ENCODE measurements at places on chromosomes 2 and 18.

DNA sequence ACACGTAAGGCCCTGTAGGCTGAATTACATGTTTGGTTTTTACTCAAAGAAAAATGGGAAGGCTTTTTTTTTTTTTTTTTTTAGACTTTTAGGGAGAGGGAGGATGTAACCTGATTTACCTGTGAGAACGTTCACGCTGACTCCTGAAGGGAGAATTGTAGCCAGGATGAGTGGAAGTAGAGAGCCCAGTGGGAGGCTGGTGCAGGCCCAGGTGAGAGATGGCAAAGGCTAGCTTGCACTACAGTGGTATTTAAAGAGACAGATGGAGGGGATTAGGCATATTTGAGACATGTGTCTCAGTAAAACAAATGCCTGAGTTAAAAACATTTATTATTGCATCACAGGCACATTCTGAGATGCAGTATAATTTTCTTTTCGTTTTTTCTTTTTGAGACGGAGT is 107.9 kb downstream of the CCDC85A start:
- DNase-seq, result no peak

GRCh38 chr18:73331212-73331772 is 463.5 kb upstream of the NETO1 start:
- DNase-seq, result no peak

GRCh38 chr2:150110548-150110947 is 376.9 kb downstream of the RND3 start:
- DNase-seq, result no peak

DNA sequence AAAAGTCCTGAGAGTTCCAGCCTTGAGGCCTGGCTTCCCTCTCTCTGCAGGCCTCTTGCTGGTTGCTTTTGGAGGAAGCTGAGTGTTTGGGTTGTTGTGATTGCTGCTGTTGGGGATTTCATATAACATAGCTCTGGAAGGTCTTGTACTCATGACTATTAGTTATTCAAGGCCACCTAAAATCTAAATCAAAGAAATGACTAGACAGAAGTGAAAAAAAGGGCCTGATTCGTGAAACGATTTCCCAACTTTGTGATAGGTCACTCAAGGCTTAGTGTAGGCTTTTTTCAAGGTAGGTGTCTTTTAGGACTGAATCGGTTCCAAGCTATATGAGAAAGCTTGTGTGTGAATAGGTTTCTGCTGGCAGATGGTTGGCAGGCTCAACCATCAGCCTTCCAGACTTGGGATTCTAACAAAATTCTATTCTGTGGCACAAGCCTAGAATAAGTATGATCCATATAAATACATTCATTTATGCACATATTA is 164.4 kb downstream of the FMNL2 start:
- no peak for DNase-seq

DNA sequence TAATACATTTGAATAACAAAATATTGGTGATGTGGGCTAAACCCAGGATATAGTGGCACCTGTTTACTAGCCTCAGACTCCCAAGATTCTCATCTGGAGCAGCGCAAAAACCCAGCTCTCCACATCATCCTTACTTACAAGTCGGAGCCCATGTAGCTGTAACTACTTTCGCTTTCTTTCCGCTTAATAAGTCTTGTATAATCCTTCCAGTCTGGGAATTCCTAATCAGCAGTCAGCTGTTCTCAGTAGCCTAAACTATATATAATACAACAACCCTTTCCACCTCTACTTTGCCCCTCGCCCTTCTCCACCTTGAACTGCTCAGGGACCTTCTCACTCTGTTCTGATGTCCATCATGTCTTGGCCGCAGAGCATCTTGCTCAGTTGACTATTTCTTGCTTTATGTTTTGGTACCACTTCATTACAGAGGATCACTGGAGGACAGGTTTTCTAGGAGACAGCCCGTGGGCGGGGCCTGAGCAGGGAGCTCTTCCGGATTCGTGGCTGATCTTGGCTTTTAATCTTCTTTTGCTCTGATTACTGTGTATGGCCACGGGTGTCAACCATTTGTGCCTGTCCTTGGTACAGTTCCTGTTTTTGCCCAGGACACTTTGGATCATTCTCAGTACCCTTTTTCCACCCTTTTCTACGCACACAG is 119.9 kb upstream of the SERTAD2 start:
- no peak for DNase-seq

- DNase-seq, result no peak
Observed at GRCh38 chr18:63878343-63878742, 9.2 kb upstream of the SERPINB2 start.

DNA sequence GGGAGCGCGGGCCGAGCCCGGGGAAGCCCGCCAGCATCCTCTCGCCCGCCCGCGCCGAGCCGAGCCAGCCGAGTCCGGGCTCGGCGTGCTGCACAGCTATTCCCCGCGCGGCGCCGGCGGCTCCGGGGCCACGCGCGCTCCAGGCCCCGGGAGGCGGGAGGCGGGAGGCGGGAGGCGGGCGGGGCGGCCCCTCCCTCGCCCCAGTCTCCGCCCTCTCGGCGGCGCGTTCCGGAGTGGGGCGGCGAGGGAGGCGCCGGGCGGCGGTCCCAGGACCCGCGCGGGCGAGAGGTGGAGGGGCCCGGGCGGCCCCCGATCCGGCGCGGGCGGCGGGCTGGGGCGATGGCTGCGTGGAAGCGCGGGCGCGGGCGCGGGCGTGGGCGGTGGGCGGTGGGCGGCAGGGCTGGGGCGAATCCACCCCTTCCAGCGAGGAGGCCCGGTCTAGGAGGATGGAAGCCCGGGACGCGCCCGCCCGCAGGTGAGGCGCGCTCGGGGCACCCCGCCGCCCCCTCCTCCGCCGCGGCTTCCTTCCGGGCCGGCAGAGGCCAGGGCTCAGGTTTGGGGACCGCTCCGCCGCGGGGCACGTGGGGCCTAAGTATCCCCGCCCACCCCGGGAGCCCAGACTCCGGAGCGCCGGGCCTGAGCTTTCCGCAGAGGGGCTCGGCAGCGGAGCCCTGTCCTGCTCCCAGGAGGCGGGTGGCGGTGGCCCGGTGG is at the start of gene ADCY3:
Gene ADCY3, minus strand, starts transcription at position 140 of the 711 bp plus-strand sequence. CDS start 1,250 bp downstream, outside the sequence.
- peak; percentile 27 for DNase-seq

- no peak for DNase-seq
Observed at GRCh38 chr2:239331560-239331959, 69.3 kb downstream of the HDAC4 start.

GRCh38 chr18:51867767-51868166 is 472.2 kb upstream of the DCC start:
- DNase-seq, result no peak

- DNase-seq, result no peak
Observed at GRCh38 chr2:190051223-190051622, 11.3 kb downstream of the MSTN start.

DNA sequence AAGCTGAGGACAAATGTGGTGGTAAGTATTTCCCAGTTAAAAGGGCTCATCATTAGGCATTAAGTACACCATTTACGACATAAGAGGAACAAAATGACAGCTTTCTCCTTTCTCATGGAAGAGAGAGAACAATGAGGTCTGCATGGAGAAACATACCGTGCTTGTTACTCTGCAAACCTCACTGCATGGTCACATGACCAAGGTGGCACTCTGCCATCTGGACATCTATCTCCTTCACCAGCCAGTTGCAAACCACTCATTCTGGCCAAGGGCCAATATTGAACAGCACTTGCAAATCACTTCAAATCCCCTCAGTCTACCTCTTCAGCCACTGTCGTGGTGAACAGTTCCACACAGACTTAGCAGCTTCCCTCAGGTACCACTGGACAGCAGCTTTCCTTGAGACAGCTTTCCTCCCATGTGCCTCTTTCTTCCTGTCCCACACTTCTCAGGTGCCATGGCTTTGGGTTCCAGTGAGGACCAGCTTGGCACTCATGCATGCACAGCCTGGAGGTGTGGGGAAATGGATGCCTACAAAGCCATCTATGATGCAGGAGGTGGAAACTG is 29.5 kb upstream of the DPP4 start:
- DNase-seq, result no peak

- DNase-seq, result peak; percentile 52
Observed at GRCh38 chr2:184598316-184599053, at the start of gene ZNF804A. ZNF804A (plus strand) TSS chr2:184598529; CDS start chr2:184598960, 431 bp downstream.

- no peak for DNase-seq
Observed at GRCh38 chr2:85648619-85649018, 19.4 kb downstream of the SFTPB start.

GRCh38 chr2:231394211-231395141 is 1.0 kb upstream of the B3GNT7 start:
- no peak for DNase-seq

GRCh38 chr2:208031608-208032019 is 6.3 kb upstream of the PLEKHM3 start:
- DNase-seq, result no peak

- DNase-seq, result no peak
Observed at GRCh38 chr2:177165721-177166711, 46.6 kb upstream of the HNRNPA3 start.

DNA sequence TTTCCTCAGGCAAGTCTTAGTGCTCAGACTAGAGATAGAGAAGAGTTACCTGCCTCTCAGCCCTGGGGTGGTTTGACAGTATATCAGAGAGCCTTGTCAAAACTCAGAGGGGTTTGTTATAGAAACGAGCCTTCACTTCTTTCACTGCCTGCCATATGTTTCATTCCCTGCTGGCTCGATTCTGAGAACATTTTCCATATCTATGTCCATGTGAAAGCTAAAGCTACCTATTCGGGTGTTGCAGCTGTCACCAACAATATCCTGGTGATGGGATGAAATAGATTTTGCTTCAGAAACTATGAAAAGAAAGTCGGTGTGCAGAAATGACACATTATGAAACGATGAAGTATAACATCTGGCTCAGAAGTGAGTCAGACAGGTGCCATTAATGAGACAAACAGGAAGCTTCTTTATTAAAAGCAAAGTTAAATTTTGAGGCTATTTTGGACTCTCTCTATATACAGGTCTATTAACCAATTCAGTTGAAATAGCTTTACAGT is 56.1 kb upstream of the TANK start:
- DNase-seq, result no peak

- DNase-seq, result no peak
Observed at GRCh38 chr2:120301284-120301683, 44.7 kb upstream of the INHBB start.

GRCh38 chr2:45699032-45699658 is 47.7 kb downstream of the PRKCE start:
- peak; percentile 61 for DNase-seq

DNA sequence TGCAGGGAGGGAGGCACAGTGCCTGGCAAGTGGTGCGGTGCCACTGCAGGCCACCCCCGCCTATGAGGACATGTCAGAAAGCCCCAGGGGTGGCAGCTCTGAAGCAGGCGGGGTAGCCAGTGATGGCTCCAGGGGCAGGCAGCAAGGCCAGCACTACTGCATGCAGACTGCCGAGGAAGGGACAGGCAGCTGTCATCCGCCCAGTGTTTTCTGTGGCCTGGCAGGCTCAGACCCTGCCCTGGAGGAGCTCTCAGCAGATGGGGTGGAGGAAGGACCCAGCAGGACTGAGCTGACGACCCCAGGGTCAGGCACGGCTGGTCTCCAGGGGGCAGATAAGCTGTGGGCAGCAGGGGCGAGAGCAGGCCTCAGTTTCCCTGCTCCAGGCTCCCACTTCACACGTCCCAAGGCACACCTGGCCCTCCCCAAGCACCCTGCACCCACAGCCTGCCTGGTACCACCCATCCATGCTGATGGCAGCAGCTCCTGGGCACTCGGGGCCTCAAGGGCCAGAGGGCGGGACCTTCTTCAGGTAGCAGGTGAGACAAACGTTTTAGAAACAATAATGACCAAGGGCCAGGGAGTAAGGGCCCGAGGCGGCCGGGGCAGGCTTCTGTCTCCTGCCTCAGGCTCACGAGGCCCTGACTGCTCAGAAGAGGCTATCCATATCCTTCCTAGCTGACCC is 48.5 kb downstream of the HS6ST1 start:
- DNase-seq, result no peak

DNA sequence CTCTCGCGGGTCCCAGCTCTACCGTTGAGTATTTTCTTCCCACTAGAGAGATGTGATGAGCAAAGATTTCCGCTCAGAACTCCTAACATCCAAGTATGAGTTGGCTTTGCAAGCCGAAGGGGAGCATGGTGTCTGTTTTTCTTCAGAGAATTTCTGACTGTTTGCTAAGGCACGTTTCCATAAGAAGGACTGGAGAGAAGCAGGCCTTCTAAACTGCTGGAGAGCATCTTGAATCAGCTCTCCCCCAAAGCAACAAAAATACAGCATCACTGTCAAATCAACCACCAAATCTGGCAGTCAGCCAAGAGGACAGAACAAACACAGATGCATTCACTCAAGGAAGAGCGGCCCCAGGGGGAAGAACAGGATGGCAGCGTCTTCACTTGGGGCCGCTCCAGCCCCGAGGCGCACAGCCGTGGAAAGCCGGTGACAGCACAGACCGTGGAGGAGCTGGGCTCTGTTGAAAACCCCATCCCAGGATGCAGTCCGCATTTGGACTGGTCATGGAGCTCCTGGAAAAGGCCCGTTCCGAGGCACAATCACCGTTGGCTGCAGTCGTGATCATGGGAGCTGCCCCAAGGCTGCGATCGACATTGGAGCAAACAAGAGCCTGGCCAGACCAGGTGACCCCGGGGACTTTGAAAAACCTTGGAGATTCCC is 101.4 kb downstream of the NFATC1 start:
- DNase-seq, result no peak

- no peak for DNase-seq
Observed at GRCh38 chr2:126930970-126931590, 32.4 kb downstream of the TEX51 start.

- no peak for DNase-seq
Observed at GRCh38 chr18:21682371-21683051, 22.1 kb downstream of the ABHD3 start.

- no peak for DNase-seq
Observed at GRCh38 chr2:45825001-45825651, 173.7 kb downstream of the PRKCE start.

DNA sequence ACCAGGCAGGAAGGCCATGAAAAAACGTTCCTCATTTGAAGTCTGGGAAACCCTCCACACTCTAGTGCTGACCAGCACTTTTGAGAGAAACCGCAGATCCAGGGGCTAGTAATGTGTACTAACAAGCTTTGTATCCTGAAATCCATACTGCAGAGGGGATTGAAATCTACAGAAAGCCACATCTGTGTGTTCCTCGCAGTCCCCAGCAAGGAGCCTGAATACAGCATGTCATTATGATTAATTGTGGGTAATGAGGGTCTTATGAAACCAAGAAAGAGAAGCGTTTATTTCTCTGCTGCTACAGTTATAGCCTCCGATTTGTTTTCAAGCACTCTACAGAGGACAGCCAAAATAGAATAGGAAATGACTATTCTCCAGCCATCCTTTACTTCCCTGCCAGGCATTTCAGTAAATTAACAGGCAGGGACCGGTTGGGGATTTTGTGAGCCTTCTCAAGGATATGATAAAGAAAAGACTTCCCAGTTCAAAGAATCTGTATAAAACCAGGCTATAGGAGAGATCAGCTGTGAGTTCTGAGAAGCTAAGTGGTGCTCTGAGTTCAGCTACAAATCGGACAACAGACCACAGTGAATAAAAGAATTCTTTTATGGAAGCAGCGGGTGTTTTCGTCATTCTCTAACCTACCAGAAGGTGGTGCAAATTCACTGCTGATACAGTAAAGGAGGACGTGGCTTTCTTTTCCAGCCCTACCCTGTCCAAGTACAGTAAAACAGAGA is 133.4 kb downstream of the INSIG2 start:
- DNase-seq, result peak; percentile 57

- peak; percentile 95 for DNase-seq
Observed at GRCh38 chr2:216792222-216793021, 67.4 kb downstream of the TNP1 start.

All from Caki2 (cell line).